CD4-positive, alpha-beta memory T cell (primary cell): ENCODE measurements at places on chromosomes 12 and 14.

DNA sequence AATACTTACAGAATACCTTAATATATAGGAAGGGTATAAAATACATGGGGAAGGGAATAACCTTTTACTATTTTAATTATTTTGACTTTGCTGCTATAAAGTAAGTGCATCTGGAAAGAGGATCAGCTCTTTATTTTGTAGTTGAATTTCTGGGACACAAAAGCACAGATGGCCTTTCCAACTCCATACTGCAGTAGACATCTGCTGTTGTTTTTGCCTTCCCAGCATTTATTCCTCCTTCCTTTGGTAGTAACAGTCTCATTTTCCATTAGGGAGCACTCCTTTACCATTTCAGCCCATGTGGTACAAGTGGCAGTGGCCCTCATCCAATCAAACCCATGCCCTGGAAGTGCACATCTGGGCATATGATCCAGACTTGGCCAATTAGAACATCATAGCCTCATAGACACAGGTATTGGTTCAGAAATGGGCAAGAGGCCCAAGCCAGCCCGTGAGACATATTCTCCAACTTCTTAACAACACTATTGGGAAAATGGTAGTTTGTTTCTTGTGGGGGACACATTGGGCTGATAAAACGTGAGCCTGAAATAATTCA is 64.8 kb upstream of the YARS2 start:
- no peak for DNase-seq

- DNase-seq: no peak
These were observed 105.2 kb upstream of the ATF7IP start for GRCh38 chr12:14260011-14260993.

DNA sequence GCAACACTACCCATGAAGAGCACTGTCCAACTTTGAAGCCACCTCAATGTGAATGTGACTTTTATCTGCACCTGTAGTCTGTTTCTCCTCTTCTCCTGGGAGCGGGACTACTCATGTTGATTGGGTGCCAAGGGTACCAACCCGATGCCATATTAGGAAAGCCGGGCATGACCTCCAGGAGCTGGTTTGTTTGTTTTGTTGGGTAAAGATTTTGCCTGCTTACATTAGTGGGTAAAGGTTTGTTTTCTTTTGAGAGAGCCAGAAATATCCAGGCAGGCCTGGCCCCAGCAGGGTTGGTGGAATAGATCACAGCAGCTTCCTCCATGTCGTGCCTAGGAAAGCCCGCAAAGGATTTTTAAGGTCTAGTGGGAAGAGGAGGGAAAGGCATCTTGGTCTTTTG is 19.7 kb upstream of the ITPK1 start:
- DNase-seq: no peak

- no peak for DNase-seq
These were observed 167.6 kb downstream of the SLC41A2 start for GRCh38 chr12:104790296-104791125.

DNA sequence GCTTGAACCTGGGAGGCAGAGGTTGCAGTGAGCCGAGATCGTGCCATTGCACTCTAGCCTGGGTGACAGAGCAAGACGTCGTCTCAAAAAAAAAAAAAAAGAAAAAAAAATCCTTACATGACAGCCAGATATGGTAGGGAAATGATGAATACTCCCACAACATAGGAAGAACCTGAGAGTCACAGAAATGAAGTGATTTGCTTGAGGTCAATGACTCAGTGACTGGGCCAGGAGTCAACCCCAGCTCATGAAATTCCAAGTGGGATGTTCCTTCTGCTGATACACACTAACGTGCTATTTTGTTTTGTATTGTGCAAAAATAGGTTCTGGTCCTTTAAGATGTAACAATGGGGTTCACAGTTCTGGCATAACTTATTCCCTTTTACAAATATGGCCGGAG is 9.0 kb downstream of the RHOF start:
- DNase-seq: no peak

DNA sequence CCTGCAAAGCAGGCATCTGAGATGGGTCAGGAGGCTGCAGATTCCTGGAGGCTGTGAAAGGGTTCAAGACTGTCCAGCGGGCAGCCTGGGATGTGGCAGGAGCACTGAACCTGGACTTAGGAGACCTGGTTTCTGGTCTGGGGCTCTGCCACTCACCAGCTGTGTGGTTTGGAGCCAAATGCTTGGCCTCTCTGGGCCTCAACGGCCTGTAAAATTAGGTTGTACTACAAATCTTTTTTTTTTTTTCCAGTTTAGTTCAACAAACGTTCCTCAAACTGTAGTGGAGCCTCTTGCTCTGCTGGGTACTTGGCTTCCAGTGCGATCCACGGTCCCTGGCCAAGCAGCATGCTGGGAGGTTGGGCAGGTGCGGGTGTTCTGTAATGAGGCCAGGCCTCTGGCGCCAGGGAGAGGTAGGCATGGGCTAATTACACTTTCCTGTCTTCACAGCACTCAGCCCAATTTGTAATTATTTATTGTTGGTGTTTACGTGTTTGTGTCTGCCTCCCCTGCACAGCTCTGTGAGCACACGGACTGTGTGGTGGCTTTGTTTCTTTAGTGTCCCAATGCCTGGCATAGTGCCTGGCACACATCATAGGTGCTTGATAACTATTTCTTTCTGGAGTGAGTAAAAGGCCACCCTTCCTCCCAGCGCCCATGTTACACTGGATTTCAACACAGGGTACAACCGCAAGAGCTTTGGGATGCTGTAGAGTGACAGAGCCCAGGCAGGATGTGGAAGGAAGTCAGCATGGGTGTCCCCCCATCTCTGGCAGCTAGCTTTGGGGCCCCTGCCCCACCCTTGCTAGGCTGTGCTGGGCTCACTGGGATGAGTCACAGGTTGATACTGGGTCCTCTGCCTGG is 5.8 kb upstream of the KRT80 start:
- no peak for DNase-seq

GRCh38 chr14:68559949-68560348 is 232.9 kb downstream of the ZFP36L1 start:
- DNase-seq: no peak

- DNase-seq: no peak
These were observed 37.8 kb downstream of the PRPF40B start for GRCh38 chr12:49661191-49661590.

- DNase-seq: no peak
These were observed 203.4 kb downstream of the KIF26A start for GRCh38 chr14:104341532-104342434.

GRCh38 chr14:65019944-65020566 is 33.4 kb downstream of the FNTB start:
- DNase-seq: no peak

- DNase-seq: no peak
These were observed 4.2 kb downstream of the ACYP1 start for GRCh38 chr14:75059642-75060041.

DNA sequence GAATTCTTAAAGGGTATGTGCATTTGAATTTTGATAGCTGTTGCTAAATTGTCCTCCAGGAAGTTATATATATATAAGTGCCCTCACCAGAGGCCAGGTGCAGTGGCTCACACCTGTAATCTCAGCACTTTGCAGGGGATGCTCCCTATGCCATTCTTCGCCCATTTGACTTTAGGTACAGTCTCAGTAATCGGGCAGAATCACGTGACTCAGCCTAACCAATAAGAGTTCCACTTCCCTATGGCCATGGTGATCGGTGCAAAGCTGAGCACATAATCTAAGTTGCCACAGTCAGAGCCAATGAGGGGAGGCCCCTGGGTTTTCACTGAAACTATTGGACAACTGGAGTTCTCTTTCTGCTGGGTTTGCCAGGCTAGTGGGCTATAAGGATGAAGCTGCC is 274.6 kb upstream of the TBX3 start:
- no peak for DNase-seq

GRCh38 chr12:45400991-45401390 is 185.1 kb downstream of the ANO6 start:
- no peak for DNase-seq

- DNase-seq: no peak
These were observed 26.2 kb upstream of the ALX1 start for GRCh38 chr12:85253853-85254252.

DNA sequence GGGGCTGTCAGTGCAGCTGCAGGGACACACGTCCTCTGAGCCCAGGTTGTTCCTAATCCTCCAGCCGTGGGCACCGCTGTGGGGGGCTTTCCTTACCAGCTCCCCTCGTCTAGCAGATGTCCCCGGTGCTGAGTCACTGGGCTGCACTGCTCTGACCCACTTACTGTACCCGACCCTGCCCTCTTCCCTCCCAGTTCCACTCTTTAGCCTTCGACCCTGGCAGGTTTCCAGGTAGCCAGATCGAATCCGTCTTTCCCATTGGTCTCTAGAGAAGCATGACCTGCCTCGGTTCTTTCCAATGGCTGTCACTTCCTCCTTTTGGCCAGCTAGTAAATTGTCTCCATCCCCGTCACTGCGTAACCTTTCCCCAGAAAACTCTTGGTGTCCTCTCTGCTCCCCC is 48.4 kb downstream of the ELK3 start:
- no peak for DNase-seq

DNA sequence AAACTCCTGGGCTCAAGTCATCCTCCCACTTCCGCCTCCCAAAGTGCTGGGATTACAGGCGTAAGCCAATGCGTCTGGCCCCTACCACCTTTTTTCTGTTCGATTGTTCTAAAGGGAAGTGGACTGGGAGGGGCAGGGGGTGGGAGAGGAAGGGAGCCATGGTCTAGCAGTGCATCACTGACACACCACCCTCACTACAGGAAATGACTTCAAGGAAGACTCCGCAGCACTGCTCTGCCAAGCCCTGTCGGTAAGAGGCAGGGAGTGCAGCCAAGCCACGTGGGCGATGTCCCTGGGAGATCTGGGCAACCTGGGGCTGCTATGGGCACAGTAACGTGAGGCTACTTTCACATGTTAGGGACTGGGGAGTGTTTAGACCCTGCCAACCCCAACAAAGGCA is 18.0 kb downstream of the LRRC74A start:
- peak; percentile 75 for DNase-seq
